NCI-H1694 treated with DMSO at 0.1 percent for 48 hours (cell line): ENCODE measurements at places on chromosomes 2 and 18.

- peak; percentile 46 for DNase-seq
These were observed 3.4 kb upstream of the DUSP2 start for GRCh38 chr2:96148410-96149217.

- no peak for DNase-seq
These were observed 27.4 kb upstream of the MRO start for GRCh38 chr18:50847192-50847591.

- no peak for DNase-seq
These were observed 68.5 kb downstream of the USP40 start for GRCh38 chr2:233498126-233498525.

GRCh38 chr18:47250391-47251046 is 941 bp downstream of the SKOR2 start:
- DNase-seq = no peak
